ENCODE measurements at places on chromosomes 2 and 18. TPM values are rescaled to one million over a fixed set of nuclear protein-coding genes. Genes with fewer than 3 reads are reported as not detected.

DNA sequence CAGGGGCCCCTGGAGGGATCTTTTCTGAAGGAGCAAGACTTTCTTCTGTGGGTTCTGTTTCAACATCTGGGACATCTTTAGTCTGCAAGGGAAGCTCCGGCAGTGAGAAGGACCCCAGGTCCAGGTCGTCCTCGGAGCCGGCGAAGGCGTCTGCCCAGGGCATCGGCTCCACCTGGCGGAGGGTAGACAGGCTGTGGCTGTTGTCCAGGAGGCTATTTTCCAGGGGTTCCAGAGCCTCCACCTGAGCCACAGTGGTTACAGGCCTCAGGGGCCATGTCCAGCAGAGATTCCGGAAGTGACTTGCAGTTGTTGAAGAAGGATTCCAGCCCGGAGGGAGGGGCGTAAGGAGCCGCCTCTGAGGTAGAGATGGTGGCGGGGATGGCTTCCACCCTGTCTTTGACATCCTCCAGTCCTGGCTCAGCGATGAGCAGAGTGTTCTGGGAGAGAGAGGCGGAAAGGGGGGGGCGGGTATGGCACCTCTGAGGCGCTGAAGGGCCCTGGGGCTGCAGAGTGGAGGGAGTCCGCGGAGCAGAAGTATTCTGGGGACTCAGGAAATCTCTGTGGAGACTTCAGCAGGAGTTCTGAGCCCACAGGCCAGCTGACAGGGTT lies 891.3 kb upstream of the LRRTM1 start:
- no peak for DNase-seq

- no peak for DNase-seq
Measured at GRCh38 chr2:44943031-44943692, 1.7 kb downstream of the SIX3 start.

GRCh38 chr2:96961210-96961950 lies 25.0 kb downstream of the FAM178B start:
- DNase-seq, result no peak

DNA sequence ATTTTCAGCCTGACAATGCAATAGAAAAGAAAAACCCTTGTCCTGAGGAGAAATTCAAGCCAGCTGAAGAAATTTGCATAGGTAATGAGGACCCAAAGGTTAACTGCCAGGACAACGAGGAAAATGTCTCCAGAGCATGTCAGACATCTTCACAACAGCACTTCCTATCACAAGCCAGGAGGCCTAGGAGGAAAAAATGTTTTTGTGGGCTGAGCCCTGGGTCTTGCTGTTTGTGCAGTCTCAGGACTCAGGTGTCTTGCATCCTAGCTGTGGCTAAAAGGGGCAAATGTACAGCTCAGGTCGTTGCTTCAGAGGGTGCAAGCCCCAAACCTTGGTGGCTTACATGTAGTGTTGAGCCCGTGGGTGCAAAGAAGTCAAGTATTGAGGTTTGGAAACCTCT lies 905.1 kb upstream of the FSHR start:
- no peak for DNase-seq

- DNase-seq, result no peak
Measured at GRCh38 chr2:120271711-120272379, 19.2 kb downstream of the RALB start.

VAMP5 gene
- 71.0 TPM for total RNA-seq

DNA sequence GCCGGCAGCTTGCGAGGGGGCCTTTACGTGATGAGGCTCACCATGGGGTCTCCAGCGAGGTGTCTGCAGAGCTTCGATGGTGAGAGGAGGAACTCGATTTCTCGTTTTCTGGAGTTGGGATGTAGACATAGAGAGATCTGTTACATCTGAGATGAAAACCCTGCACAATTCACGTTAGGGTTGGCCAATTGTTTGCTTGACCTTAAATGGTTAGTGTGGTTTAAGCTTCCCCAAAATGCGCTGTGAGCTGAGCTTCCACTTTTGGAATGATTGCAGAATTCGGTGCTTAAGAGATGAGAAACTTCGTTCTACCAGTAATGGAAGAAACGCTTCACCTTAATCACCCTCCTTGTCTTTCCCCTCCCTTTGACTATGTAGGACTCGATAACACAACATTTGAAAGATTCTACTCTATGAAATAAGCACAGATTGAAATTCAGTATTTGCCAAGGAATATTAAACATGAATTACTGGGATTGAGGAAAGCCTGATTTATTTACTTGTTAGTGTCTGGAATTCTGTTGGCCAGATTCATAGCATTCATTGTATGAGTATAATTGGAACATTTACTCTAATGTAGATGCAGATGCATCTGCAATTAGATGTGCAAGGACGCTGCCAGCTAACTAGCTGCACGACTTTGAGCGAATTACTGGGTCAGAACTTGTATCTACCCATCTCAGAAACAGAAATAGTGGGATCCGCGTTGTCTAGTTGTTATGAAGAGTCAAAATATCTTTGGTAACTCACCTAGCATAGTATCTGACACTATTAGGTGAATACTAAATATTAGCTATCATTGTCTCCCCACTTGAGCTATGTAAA lies 1.6 kb upstream of the KLF7 start:
- DNase-seq, result peak; percentile 14

DNA sequence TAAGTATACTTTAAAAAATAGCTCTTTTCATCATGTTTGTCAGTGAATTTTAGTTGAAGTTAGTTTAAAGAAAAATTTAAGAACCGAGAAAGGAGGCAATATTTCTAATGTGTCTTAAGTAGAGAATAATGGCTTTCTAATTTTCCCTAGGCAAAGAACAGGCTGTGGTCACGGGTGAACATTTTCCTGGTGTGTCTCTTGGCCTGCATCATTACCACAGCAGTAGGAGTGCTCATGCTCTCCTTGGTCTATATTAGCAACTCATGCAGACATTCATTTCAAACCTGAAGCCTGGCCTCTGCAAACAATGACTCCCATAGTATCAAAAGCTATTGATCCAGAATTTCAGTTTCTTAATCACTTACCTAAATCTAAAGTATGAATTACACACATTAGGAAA lies 57.4 kb downstream of the C18orf54 start:
- DNase-seq, result no peak

DNA sequence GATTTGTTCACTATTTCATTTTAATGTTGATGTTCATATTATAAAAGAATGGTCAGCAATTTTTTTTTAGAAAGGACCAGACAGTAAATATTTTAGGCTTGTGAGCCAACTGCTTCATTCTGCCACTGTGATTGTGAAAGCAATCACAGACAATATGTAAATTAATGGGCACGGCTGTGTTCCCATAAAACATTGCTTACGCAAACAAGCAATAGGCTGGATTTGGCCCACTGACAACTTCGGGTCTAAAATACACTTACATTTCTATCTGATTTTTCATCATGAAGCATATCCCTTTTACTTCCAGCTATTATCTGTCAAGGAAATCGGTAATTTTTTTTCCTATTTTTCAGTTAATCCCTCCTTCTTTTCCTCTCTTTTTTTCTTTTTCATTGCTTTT lies 182.2 kb upstream of the CDH2 start:
- DNase-seq, result no peak

DNA sequence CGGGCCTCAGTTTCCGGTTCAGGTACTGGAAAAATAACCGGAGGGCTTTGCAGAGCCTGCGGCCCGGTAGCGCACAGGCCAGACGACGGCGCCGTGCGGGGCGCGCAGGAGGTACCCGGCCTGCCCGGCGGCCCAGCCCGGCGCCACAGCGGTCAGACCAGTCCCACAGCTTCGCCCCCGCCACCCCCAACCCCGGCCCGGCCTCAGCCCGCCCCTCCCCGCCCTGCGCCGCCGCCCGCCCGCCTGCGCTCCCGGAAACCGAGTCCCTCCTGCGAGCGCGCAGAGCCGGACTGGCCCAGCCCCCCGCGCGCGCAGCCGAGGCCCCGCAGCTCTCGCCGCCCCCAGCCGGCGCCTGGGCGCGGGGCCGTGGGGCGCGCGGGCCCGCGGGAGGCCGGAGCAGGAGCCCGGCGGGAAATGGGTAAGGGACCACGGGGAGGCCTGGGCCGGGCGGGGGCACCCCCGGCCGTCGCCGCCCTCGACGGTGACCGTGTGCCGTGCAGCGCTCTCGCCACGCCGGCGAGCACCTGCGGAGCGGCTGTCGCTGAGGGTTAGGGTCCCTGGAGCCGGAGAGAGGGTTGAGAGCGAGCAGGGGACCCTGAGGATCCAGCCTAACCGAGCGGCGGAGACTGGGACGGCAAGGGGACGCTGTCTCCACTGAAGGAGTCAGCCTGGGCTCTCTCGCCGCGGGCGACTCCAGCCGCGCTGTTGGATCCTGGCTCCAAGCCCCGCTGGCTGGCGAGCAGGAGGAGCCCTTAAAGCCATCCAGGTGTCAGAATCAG lies 16.5 kb upstream of the PSD4 start:
- DNase-seq, result peak; percentile 53

DNA sequence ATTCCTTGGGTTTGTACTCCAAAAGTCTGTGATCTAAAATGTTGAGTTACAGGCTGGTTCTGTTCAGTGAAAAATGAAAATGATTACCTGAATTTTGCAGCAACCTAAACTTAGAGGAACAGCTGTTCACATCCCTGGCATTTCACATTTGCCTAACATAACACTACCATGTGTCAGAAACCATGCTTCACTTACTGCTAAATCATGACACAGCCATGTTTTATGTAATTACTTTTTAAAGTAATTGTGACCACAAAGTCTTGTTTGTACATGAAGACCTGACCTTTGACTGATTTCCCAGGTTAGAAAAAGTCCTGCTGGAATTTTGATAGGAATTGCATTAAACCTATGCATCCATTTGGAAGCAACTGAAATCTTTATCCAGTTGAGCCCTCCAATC lies 79.1 kb downstream of the FAM168B start:
- no peak for DNase-seq

DNA sequence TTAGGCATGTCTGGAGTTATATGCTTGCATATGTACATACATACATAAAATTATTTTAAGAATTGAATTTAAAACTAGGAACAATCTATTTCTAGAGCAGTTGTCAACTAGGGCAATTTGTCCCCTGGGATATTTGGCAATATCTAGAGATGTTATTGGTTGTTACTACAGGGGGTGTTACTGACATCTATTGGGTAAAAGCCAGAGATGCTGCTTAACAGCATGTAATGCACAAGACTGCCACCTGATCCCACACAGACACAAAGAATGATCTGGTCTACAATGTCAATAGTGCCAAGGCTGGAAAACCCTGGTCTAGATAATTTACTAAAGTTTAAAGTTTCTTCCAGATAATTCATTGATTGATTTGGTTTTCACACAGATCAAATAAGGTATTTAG lies 185.3 kb downstream of the NYAP2 start:
- no peak for DNase-seq

RASGRP3 gene
- 1.5 TPM for total RNA-seq

- DNase-seq, result no peak
Measured at GRCh38 chr2:189421644-189422043, 19.6 kb upstream of the WDR75 start.

DUSP2 gene
- total RNA-seq, result 255 TPM
